NK-92 treated with Interleukin-12 subunit alpha and Interleukin-12 subunit beta, amount 100 ng/mL, for 24 hours (cell line): ENCODE measurements at places on chromosomes 2 and 18.

GRCh38 chr18:25136416-25137196 is 215.4 kb downstream of the ZNF521 start:
- DNase-seq, result no peak

DNA sequence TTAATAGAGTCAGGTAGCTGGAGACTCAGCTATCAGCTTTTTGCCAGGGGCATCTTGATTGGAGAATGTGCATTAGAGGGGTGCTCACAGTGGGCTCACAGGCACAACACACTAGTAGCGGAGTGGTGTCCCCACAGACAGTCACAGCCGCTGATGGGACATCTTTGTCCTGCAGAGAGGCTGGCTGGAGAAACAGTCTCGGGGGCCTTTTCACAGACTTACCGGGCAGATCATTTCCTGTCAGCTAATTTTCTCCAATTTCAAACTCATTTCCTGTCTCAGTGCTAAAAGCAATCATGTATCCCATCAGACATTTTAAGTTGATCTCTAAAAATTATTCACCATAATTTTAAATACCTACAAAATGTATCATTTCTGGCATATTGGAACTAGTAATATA is 562.6 kb downstream of the DCDC2C start:
- DNase-seq, result no peak

DNA sequence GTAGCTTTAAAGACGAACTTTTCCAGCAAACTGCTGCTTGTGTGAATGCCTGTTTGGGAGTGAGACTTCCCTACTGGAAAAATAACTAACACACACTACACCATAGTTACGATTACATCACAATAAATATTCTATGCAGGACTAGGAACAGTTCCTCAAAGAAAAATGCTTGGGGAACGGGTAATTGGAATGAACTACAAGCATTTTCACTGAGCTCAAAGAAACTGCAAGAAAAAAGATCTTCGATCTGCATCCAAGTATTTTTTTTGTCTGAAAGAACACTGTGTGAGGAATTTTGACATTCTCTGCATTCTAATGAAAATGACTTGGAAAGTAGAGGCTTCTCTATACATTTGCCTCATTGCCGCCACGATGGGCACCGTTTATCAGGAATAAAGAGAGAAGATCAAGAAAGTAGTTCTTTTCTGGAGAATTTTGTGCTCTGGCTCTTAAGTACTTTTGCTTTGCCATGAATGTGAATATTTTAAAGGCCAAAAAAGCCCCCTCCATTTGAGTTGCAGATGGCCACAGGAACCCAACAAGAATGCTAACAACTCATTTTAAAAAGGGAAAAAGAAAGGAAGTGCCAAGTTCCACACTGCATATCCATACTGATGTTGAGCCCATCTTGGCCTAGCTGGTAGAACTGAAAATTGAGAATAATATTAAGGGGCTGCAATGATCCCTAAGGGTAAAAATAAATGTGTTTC is 13.6 kb downstream of the LYPD1 start:
- DNase-seq, result no peak

- DNase-seq, result no peak
These were observed 59.6 kb upstream of the LTBP1 start for GRCh38 chr2:32887125-32887524.

DNA sequence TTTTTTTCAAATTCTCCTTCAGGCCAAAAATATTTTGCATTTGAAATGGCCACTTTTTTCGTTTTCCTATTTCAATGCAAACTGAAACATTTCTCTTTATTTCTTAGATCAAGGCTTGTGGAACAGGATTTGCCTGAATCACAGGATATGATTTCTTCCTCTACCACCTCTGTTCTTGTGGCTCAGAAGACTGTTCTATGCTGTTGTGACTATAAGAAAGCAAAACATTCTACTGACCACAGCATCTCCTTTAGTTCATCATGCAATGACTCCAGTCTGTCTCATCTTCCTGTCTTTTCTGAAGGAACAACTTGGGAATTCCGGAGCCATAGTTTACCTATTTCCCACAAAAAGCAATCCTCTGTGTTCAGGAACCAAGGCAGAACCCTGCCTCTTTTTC is 16.2 kb upstream of the ZNF512 start:
- DNase-seq, result no peak

DNA sequence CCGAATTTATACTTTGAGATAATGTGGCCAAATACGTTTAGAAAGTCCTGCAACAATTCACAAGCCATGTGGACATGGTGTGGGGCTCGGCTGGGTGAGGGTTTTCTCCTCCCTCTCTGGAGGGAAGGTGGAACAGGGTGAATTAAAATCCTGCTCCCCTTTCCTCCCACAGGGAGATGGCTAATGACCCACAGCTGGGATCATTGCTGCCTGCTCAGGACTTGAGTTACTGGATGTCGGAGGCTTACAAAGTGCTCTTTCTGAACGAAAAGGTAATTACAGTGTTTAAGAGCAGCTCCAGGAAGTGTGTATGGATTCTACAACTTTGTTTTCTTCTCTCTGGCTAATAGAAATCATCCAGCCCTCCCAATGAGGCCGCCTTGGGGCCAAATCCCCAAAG is 97.9 kb upstream of the ALKAL2 start:
- no peak for DNase-seq

DNA sequence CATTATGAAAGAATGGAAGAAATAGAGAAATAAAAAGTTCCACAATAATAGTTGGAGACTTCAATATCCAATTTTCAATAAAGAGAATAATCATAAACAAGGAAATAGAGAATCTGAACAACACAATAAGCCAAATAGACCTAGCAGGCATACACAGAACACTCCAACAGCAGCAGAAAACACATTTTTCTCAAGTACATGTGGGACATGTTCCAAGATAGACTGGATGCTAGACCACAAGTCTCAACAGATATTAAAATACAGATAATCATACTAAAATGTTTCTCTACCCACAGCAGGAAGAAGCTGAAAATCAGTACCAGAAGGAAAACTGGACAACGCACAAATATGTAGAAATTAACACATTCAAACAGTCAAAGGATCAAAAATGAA is 113.9 kb downstream of the USP34 start:
- DNase-seq, result no peak

DNA sequence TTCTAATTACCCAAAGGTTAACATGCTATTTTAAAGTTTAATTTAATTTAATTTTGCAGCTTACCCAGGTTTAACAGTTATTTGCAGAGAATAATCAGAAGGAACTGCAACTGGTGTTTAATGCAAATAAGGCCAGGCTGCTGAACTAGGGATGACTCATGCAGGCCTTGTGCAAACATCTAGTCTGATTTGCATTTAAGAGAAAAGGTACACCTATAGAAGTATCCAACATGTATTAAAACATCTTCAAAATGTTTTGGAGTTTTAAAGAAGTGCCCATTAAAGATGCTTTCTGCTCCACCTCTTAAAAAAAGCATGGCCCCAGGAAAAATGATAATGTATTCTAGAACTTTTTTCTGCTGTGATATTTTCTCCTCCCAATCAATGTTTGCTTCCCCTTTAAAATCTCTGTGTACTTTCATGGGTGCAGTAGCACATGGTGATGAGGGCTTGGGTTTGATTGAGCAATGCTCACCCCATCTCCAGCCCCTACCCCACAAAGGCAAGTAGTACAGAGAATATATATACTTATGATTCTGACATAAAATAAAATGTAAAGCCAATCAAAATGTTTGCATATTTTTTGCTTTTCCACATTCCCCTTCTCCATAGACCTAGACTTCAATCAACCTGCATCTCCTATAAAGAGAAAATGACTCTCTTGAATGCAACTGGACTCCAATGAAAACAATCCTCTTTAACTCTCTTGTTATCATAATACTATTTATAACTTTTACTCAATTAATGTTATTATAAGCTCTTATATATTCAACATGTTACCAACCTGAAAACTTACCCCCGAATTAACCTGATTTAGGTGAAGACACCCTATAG is 54.1 kb downstream of the ATP8B1 start:
- no peak for DNase-seq

DNA sequence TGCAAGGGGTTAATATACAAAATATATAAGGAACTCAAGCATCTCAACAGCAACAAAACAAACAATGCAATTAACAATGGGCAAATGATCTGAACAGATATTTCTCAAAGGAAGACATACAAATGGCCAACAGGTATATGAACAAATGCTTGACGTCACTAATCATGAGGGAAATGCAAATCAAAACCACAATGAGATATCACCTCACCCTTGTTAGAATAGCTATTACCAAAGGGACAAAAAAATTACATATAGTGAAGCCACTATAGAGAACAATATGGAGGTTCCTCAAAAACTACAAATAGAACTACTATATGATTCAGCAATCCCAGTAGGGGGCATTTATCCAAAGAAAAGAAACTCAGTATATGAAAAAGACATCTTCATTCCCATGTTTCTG is 3.8 kb upstream of the SIGLEC15 start:
- DNase-seq, result no peak

GRCh38 chr2:11495844-11496681 is 30.1 kb upstream of the E2F6 start:
- no peak for DNase-seq
